ENCODE measurements at places on chromosomes 16 and 17.

DNA sequence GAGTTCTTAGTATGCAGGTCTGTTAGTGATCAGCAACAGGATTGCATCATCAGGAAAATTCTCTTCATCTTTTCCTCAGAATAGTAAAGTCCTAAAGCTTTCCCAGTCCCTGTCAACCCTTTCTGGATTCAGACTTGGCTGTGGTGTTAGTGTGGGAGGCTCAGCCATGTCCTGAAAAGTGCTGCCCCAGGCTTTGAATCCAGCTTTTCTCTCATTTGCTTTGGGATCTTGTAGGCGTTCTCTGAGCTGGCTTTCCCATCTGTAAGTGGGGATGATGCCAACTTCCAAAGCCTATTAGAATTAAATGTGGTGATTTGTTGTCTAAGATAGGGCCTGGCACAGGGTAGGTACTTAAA lies 3.0 kb downstream of the ALKBH5 start:
- no peak for DNase-seq

- peak; percentile 16 for DNase-seq
Observed at GRCh38 chr16:2432801-2433505, 3.7 kb downstream of the CCNF start.

DNA sequence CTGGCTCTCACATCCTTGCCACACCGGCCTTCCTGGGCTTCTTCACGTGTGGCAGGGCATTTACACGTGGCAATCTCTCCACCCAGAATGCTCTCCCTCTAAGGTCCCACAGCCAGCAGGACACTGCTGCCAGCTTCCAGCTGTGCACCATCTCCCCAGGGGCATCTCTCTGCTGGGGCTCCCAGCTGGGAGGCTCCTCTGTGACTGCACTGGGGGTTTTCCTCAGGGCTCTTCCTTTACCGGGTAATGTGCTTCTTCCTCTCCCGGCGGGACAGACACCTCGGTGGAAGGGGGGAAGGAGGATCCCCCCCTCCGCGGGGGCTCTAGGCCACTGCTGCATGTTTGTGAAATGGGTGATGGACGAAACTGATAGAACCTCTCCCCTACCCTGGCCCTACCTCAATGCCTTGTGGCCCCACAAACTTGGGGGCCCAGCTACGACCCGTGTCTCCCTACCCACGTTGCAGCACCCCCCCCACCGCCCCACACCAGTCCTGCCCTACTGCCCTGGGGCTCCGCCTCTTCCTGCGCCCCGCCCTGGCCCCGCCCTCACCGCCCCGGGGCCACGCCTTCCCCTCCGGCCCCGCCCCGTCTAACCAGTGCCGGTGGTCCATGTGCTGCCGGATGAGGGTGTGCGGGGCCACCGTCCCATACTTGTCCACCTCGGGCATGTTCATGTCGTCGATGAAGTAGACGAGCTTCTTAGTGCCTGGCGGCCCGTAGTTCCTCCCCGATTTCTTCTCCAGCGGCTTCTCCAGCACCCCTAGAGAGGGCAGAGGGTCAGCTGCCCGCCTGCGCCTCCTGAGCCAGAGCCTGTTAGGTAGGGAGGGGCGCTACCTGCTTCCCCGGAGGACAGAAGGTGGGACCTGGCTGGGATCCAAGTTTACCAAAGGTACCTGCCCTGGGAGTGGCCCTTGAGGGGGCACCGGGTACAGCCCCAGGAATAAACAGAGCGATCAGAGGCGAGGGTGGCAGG lies 92.6 kb downstream of the DNAH17 start:
- DNase-seq: peak; percentile 93

DNA sequence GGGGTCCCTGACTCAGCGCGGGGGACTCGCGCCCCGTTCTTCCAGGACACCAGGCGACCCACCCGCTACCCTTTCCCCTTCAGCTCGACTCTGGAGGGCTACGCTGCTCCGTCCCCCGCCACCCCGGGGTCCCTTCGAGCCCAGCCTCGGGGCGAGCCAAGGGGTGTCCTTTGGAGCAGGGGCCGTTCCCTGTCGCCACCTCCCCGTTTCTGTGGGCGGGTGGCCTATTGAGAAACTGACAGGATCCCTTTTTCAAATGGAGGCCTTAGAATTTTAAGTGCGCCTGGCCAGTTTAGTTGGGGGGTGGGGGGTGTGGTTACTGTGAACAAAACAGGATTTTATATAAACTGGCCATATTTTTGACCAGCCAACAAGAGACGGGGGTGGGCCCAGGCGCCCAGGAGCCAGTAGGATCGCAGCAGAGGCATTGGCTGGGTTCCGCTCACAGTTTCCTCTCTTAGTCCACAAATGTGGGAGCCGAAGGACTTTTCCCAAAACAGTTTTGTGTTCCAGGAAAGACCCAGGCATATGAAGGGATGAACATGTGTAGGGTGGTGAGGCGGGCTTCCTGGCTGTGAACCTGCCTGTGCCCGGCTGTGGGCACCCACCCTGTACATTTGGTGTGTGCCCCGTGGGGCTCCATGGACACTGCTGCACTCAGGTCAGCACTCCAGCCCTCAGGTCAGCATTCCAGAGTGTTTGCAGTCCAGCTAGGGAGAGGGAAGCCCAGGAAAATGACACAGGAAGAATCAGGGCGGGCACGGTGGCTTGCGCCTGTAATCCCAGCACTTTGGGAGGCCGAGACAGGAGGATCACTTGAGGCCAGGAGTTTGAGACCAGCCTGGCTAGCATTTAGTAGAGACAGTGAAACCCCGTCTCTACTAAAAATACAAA lies 722 bp upstream of the TIMP2 start:
- no peak for DNase-seq

GRCh38 chr17:67390006-67390645 lies 13.0 kb downstream of the PITPNC1 start:
- DNase-seq: no peak

GRCh38 chr17:83007504-83008185 lies 71.8 kb upstream of the METRNL start:
- DNase-seq: no peak

- DNase-seq: no peak
Observed at GRCh38 chr16:77897831-77898605, 109.7 kb downstream of the VAT1L start.

- no peak for DNase-seq
Observed at GRCh38 chr17:2051061-2051932, 3.6 kb upstream of the HIC1 start.

DNA sequence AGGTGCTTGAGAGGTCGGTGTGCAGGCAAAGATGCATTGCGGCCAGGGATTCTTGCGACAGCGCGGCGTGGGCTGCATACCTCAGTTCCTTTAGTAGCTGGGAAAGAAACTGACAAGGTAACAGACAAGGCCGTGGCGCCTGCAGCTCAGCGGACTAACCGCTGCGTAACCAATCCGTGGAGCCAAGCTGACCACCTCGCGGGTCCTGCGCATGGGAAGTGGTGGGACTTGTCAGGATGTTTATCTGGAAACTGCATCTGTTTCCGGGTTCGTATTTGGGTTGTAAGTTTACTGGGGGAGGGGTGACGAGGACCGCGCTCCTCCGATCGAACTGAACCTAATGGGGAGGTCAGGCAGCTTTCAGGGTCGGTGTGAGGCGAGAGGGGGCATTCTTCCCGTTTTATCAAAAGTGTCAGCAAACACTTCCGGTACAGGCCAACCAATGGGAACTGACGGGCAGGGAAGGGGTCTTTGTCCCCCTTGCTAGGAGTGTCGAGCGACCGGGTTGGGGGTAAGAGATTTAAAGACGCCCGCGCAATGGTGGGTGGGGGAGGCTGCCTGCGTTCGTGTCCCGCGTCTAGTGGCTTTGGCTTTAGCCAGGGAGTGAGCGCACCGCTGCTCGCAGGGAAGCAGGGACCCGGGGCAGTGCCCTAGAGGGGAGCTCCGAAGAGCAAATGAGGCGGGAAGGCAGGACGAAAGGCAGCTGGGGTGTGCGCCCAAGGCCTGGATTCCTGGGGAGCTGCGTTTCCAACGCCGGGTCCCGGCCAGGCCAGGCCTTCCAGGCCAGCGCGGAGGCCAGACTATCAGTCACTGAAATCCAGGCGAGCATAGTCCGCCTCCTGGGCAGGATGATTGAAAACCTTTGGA lies 7.0 kb downstream of the IRX6 start:
- DNase-seq: no peak

GRCh38 chr17:81233316-81233715 lies 5.5 kb downstream of the TEPSIN start:
- no peak for DNase-seq

DNA sequence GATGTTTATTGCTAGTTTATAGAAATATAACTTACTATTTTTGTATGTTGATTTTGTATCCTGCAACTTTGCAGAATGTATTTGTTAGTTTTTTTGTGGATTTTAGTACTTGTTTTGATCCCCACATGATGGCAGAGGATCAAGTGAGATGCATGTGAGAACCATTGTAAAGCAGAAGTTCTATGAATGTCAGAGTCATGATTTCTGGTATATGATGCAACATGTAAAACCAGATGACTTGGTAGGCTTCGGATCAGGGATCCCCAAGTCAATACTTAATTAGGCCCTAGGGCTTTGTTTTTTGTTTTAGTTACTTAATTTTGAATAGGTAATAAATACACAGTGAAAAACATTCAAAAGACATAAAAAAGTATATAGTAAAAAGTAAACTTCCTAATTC lies 45.8 kb downstream of the ESRP2 start:
- no peak for DNase-seq

- DNase-seq: no peak
Observed at GRCh38 chr17:43550754-43551153, 4.6 kb upstream of the ETV4 start.

DNA sequence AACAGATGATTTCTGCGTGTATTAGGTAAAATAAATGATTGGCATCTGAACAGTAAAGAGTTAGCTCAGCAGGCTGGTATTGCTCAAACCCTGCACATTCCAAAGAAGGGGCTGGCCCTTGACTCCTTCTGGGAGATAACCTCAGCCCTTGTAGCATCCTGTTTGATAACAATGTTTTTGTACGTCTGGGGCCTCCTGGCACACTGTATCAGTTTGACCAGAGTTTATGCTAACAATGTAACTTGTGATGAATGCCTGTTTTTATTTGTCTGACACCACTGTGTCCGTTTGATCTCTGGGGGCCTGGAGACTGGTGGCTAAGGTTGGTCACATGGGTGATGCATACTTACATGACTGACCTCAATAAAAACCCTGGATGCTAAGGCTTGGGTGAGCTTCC lies 43.8 kb upstream of the NDRG4 start:
- no peak for DNase-seq

- DNase-seq: peak; percentile 39
Observed at GRCh38 chr16:56041556-56042140, 149.6 kb upstream of the GNAO1 start.

- no peak for DNase-seq
Observed at GRCh38 chr16:89323120-89323960, 105.8 kb downstream of the ZNF778 start.

DNA sequence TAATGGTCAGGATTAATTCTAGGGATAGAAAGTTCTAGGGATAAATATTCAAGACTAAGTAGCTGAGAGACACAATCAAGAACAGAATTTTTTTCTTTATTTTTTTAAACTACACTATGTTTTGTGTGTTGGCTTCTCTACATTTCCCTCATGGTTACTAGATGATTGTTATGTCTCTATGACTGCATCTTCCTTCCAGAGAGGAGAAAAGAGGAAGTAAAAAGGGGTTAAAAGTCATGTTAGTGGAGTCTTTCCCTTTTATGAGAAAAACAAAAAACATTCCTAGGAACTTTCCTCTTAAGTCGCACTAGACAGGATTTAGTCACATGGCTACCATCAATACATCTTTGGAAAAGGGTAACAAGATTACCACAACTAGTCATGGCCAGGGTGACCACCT lies 375.0 kb downstream of the KCNJ2 start:
- no peak for DNase-seq

DNA sequence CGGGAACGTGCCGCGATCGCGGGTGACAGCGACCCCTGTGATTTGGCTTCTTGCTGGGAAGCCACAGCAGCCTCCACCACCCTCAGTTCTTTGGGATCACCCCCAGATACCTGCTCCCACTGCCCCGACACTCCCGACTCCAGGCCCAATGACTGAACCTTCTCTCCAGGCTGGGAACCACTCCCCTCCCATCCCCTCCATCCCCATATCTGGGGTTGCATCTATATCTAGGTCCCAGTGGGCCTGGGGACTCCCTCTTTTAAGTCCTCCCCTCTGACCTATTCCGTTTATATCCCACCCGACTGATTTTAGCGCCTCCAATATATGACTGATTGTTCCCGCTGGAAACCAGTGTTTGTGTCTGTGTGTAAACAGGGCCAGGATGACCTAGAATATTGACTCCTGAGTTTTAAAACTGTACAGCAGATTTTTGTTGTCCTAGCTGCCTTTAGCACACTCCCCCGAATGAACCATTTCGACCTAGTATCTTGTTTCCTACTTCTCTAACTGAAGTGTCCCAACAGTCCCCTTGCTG lies 667 bp downstream of the PSMD3 start:
- DNase-seq: no peak

DNA sequence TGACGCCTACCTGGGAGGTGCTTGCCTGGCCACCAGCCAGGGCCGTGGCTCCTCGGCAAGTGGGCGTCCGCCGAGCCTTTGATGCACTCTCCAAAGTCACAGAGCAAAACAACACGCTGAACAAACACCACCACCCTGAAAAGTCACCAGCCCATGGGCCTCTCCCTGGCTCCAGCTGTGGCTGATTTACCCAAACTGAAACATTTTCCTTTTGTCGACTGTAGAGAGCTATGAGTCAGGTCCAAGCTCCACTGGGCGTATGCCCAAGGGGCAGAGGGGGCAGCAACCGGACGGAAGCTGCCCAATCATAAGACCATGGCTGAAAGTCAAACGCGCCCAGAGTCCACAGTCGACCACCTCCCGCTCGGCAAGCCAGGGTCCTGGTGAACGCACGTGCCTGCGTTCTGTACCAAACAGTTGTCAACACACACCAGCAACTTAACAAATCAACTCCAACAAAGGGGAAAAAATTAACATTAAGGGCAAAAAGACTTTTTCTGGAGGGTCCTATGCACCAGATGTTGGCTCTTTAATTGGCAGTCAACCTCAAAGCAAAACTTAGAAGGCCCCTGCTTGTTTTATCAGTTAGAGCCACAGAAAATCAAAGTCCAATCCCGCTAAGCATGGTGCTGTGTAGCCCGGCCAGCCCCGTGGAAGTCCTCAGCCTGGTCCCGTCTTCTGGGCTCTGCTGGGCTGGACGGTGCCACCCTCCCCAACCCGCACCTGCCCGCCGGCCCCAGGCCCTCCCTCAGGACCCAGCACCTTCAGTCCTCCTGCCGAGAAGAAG lies 47.3 kb downstream of the TBC1D16 start:
- no peak for DNase-seq

- DNase-seq: no peak
Observed at GRCh38 chr16:47617732-47618131, 156.6 kb downstream of the PHKB start.

GRCh38 chr17:67137026-67137370 lies 92.6 kb downstream of the CACNG1 start:
- no peak for DNase-seq

DNA sequence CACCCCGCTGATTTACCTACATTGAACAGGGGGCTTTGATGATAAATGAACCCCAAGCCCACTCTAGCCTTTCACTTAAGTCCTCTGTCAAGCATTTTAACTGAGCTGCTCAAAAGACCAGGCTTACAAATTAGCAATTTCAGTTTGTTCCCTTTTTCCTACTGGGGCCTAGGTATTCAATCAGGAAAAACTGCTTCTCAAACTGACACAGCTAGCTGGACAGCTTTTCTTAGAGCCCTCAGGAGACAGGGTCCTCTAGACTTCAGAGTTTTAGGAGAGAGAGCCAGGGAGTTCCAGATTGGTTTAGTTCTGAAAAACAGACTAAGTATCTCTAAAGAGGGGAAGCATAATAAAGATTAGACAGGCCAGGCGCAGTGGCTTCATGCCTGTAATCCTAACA lies 6.2 kb upstream of the HEXIM2 start:
- no peak for DNase-seq
